ENCODE measurements at places on chromosomes 3 and 15.
A peak's percentile ranks its signal among the peaks of the same experiment; 100 is the strongest.

GRCh38 chr15:87916208-87916607 lies 340.3 kb downstream of the NTRK3 start:
- no peak for DNase-seq

DNA sequence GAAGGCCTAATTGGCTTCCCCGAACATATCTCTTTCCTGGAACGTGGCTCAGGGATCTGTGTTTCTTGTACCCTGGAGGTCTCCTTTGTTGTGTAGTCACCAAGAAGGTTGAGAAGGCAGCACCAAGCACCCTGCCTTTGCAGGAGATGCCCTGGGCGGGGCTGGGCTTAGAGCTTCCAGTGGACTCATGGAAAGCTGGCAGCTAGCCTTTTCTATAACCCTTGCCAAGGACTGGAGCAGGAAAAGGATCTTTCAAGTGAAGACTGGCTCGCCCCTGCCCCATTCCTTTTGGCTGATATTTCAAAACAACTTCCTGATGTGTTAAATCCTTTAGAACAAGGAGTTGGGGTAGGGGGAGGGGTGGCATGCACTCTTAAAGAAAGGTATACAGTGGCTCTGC lies 58.9 kb upstream of the EPHA6 start:
- no peak for DNase-seq

GRCh38 chr3:188348435-188349244 lies 194.7 kb downstream of the LPP start:
- no peak for DNase-seq

- DNase-seq: no peak
Observed at GRCh38 chr3:11634081-11634635, 9.6 kb downstream of the VGLL4 start.

GRCh38 chr15:56959318-56959648 lies 40.8 kb downstream of the TCF12 start:
- no peak for DNase-seq

DNA sequence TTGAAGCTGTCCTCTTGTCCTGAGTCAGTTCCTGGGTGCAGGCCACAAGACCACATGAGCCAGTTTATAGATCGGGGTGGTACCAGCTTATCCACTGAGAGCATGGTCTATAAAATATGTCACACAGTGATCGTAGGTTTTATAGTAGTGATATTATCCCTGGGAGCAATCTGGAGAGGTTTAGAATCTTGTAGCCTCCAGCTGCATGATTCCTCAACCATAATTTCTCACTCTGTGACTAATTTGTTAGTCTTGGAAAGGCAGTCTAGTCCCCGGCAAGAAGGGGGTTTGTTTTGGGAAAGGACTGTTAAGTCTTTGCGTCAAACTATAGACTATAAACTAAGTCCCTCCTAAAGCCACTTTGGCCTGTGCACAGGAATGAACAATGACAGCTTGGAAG lies 693.0 kb upstream of the CADM2 start:
- DNase-seq: no peak

- no peak for DNase-seq
Observed at GRCh38 chr3:42895580-42895868, 10.4 kb upstream of the ZNF662 start.

GRCh38 chr15:92845126-92845508 lies 55.0 kb upstream of the CHD2 start:
- DNase-seq: no peak

DNA sequence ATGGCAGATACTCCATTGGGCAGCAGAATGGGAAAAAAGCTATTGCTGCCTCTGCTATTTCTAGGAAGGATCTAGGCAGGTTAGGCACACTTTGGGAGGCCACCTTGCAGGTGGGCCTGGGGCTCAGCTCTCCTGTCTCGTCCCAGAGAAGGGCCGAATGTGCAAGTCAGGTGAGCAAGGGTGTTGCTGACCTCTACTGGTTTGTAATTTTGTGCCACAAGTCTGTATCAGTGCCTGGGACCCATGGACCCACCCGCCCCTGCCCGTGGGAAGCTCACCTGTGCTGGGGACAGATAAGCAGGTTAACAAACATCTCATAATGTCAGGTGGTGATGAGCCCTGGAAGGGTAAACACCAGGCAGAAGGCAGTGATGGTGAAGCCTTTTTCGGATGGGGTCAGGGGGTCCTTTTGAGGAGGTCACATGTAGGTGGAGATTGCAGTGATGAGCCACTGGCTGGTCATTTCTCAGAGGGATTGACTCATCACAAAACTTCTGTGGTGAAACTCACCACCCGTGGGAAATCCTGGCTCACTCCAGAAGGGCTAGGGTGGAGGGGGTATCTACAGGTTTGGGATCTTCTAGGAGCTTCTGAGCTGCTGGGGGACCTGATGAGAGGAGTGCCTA lies 161.3 kb downstream of the KLF13 start:
- DNase-seq: peak; percentile 60

DNA sequence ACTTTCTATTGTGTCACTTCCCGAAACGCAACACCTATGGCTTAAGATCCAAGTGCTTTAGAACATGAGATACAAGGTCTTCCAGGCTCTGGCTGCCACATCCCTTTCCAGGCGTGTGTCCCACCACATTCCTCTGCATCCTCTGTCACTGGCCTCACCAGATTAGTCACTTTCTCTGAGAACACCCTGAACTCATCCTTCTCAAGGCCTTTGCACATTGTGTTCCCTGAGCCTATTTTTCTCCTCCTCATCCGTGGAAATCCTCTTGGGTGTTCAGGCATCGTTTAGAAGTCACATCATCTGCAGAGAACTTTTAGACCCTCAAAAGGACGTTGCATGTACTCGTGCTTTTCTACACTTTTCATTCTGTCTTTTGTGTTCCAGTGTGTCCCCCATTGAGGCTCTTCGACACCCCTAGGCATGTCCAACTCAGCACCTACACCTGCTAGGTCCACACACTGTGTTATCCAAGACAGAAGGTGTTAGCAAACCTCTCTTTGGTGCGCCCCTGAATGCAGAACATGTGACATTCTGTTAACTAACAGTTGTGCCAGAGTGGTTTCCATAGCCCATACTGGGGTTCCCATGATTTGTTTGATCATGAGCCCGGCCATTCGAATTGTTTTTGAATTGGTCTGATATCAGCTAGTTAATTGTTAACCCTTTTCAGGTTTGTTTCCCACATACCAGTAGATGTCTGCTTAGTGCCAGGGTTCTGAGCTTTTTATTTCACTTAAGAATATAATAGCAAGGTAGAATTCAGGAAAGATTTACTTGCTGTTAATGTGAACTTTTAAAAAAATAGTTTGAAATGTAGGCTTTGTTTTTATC lies 67.2 kb downstream of the LPP start:
- DNase-seq: no peak

DNA sequence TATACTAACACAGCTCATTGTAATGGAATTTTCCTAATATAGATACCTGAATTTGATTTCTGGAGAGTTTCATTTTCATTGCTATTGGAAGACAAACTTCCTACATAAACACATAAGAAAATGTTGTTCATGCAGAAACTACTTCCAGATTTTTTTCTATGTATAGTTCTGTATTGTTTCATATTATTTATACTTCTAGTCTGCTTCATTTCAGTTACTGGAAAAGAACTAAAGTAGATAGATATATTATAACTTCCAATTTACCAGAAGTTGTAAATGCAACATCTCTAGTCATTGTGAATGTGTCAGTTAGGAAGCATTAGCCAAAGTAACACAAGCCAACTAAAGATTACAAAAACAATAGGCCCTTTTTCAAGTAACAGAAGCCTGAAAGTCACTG lies 147.3 kb upstream of the ZNF385D start:
- no peak for DNase-seq

DNA sequence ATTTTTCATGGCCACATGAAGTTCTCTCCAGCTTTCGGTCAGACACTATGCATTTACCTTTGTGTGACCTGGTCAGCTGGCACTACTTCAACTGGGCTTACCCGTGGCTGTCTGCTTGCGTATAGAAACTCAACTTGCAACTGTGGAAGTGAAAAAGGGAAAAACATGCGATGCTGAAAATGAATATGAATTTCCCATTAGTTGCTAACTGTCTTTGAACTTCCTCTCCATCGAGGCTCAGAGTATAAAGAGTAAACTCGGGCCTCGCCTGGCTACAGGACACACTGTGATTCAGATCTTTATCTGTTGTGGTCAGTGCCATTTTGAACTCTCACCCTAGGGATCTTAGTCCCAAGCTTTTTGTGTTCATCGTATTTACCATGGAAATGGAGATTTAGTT lies 26.8 kb downstream of the NFKBIZ start:
- no peak for DNase-seq

DNA sequence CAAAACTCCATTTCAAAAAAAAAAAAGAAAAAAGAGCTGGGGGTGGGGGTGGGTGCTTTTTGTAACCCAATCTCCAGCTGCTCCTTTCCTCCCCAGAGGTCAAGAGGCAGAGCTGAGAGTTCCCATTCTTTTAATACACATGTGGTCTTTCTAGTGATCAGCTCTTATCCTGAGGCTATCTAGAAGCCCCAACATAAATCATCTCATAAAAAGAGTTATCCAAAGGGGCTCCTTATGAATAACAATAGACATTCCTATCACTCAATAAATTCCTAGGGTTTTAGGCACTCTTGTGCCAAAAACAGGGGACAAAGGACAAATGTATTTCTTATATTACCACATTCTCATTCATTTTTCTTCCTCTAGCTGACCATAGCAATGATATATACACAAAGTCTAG lies 25.1 kb upstream of the GAP43 start:
- DNase-seq: no peak

DNA sequence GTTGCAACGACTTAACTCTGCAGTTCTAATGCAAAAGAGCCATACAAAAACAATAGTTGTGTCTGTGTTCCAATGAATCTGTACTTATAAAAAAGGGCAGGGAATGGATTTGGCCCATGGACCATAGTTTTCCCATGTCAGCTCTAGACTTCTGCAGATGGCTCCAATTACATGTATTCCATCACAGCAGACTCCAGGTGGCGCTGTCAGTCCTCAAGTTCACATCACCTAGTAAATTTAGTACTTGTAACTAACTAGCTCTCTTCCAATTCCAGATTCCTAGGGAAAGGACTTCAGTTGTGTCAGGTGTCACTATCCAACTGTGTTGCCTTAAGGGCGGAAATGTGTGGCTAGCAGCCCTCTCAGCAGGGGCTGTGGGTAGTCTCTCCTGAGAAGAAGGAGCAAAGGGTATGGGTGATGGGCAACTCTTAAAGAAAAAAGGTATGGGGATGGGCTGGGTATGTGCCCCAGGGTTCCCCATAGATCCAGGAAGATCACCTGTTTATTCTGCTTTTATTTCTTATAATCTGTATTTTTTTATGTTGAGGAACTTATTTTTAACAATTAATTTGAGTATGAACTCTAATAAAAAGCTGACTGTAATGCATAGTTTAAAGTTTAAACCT lies 36.2 kb downstream of the BBS4 start:
- DNase-seq: peak; percentile 58

DNA sequence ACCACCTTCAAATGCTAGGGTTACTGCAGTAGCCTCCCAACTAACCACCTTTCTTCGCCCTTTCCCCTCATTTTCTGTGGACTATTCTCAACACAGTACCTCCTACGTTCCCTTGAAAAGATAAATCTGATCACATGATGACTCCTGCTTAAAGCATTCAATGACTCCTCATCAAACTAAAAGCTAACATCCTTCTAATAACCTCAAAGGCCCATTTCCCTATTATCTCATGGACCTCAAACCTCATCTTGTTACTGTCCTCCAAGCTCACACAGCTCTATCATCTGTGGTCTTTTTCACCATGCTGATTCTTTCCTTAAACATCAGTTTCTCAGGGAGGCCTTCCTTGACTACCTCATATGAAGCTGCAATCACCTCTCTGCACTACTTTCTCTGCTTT lies 29.6 kb downstream of the GADL1 start:
- no peak for DNase-seq

GRCh38 chr3:143825513-143825912 lies 22.8 kb downstream of the SLC9A9 start:
- DNase-seq: no peak

GRCh38 chr3:104796556-104796955 lies 570.2 kb upstream of the ALCAM start:
- no peak for DNase-seq

GRCh38 chr3:138942861-138943623 lies 3.9 kb downstream of the FOXL2 start:
- no peak for DNase-seq

DNA sequence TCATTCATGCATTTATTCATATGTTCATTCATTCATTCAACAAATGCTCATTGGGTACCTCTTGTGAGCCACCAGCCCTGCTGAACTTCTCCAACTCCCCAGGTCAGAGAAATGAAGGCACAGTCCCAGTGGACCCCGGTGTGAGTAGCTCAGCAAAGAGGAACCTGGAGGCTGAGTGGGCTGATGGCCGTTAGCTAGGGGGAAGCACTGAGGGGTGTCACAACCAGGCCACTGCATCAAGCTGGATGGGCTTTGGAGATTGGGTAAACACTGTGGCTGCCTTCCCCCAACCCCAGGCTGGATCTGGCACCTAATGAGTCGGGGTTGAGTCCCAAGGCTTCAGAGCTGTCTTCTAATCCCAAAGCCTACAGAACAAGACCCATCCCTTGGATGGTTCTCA lies 12.1 kb upstream of the ALAS1 start:
- no peak for DNase-seq

- DNase-seq: no peak
Observed at GRCh38 chr15:90650117-90650955, 66.8 kb upstream of the BLM start.

DNA sequence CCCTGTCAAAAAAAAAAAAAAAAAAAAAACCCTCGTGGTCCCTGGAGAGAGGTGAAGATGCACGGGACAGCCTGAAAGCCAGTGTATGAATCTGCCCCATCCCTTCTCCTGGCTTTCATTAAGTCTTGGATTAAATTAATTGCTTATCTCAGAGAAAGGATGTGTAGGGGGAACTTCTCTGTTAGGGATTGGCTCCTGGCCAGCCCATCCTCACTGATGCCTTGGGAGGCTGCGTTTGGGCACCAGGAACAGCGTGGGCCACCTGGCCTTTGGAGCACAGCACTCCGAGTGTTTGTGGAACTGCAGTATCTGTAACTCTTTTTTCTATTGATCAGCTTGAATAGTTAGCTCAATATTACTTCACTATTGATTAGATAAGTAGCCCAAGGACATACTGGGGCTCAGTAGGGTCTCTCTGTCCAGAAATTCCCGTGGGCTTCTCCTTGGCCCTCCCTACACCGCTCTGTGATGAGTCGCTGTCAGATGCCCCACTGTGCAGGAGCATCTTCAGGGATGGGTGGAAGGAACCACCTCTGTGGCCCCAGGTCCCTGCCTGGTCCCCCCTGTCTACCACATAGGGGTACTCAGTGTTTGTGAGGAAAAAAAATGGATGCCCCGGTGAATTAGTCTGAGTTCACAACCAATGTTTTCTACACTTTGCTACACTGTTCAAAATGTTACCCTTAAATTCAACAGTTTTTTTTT lies 2.0 kb downstream of the PXYLP1 start:
- DNase-seq: no peak

- DNase-seq: no peak
Observed at GRCh38 chr3:177429079-177429478, 231.8 kb upstream of the TBL1XR1 start.

DNA sequence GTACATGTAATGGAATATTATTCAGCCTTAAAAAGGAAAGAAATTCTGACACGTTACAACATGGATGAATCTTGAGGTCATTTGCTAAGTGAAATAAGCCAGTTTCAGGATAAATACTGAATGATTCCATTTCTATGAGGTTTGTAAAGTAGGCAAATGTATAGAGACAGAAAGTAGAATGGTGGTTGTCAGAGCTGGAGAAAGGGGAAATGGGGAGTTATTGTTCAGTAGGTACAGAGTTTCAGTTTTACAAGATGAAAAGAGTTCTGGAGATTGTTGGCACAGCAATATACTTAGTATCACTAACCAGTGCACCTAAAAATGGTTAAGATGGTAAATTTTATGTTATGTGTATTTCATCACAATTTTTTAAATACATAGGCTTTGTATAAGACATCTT lies 60.6 kb downstream of the USP8 start:
- DNase-seq: no peak
